Brain (organoid and tissue), 16 donors: ENCODE measurements at places on chromosomes 3 and 15.

DNA sequence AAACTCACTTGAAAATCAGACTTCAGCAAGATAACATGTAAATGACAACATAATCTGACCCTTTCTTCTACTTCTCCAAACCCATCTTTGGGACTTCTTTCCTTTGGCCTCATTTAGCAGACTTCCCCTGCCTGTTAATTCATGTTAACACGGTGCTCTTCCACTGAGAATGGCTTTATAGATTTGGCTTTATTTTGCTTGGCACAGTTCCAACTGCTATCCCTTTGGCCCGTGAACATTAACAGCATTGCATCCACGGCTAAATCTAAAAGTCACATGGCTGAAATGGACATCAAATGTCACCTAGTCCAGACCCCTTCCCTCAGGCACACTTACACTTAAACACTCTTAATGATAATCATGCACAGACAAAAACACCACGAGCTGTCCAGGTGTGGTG, 3.8 kb downstream of the ZMAT3 start:
- DNase-seq: no peak

GRCh38 chr15:78103406-78104118, 11.2 kb downstream of the SH2D7 start:
- DNase-seq: no peak

- DNase-seq: no peak
Observed at GRCh38 chr3:125232401-125232800, 19.9 kb upstream of the SLC12A8 start.

DNA sequence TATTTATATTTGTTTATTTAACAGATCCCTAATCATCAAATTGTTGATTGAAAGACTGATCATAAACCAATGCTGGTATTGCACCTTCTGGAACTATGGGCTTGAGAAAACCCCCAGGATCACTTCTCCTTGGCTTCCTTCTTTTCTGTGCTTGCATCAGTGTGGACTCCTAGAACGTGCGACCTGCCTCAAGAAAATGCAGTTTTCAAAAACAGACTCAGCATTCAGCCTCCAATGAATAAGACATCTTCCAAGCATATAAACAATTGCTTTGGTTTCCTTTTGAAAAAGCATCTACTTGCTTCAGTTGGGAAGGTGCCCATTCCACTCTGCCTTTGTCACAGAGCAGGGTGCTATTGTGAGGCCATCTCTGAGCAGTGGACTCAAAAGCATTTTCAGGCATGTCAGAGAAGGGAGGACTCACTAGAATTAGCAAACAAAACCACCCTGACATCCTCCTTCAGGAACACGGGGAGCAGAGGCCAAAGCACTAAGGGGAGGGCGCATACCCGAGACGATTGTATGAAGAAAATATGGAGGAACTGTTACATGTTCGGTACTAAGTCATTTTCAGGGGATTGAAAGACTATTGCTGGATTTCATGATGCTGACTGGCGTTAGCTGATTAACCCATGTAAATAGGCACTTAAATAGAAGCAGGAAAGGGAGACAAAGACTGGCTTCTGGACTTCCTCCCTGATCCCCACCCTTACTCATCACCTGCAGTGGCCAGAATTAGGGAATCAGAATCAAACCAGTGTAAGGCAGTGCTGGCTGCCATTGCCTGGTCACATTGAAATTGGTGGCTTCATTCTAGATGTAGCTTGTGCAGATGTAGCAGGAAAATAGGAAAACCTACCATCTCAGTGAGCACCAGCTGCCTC, 14.7 kb downstream of the THBS1 start:
- no peak for DNase-seq

DNA sequence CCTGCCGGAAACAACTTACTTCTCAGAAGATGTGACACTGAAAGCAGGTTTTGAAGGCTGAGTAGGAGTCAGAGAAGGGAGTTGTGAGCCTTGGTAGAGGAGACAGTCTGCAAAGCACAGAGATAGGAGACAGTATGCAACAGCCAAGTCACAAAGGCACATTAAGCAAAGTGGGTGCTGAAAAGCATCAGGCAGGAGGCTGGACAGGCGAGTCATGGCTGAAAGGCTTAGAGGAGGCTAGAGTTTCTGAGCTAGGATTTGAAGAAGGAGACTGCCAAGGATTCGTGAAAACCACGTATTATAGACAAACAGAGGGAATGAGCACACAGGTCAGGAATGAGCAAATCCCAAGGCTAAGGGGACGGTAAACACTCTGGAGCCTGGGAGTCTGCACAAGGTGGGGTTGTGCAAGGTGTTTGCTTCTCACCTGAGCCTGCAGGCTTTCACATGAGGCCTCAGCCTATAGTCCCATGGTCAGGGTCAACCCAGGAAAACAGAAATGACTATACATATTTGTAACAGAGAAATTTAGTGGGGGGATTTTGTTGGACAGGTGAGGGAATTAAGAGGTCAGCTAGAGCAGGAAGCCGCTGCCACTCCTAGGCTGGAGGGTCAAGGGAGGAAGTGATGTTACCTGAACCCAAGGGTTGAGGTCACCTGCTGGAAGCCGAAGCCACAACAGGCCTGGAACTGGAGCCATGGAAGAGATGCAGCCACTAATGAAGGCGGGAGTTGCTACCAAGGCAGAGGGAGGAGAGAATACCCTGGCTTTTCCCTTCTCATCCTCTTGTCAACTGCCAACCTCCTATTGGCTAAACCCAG, 23.1 kb upstream of the TRIM71 start:
- no peak for DNase-seq

DNA sequence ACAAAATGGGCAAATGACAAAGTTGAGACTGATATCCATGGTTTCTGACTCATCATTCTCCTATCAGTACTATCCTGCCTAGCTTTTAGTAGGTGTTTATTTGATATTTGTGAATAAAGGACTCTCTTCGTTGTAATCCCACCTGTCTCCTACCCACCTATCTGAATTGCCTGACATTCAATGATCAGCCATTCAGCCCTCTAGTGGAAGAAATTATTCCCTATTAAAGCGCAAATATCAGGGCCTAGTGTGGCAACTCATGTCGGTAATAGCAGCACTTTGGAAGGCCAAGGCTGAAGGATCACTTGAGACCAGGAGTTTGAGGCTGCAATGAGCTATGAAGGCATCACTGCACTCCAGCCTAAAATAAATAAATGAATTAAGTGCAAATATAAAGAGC, 195.7 kb upstream of the SETMAR start:
- DNase-seq: no peak

GRCh38 chr3:195916291-195916690, 7.9 kb upstream of the TNK2 start:
- no peak for DNase-seq

- DNase-seq: no peak
Observed at GRCh38 chr15:75235760-75236729, 22.1 kb upstream of the GOLGA6C start.

- no peak for DNase-seq
Observed at GRCh38 chr15:28025413-28025812, 73.7 kb downstream of the OCA2 start.

DNA sequence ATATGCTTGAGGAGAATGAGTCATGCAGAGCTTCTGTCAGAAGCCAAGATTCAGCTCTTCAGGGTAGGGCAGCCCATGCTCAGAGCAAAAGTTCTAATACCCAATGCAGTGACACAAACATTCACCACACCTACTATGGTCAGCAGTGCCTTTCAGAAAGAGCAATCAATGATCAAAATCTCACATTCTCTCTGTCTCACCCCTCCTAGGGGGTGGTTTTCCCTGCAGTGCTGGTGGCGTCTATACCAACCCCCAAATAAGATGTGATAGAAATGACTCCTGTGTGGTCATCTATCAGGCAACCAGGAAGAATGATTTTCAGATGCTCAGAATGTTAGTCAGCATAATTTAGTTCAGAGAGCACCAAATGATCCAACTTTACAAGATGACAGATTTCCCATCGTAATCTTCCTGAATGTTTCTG, 385.3 kb downstream of the NTRK3 start:
- DNase-seq: no peak

DNA sequence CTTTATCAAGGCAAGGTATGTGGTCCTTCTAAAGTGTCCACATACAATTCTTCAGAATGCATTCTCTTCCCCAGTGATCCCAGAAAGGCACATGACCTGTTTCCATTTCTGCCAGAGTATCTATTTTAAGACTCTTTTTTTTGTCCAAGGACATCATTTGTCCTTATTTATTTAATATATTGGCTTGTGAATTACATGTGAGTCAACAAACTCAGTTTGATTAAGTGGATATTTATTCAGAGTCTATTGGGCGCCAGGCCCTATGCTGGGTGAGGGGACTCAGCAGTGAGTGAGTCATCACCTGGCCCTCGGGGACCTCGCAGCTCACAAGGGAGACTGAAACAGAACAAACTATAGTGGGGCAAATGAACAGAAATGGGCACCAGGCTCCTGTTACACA, 136.8 kb downstream of the SNRK start:
- no peak for DNase-seq

- DNase-seq: no peak
Observed at GRCh38 chr3:124178531-124178930, 186.6 kb upstream of the ROPN1 start.

GRCh38 chr3:169131690-169132464, 531.6 kb downstream of the MECOM start:
- no peak for DNase-seq

- no peak for DNase-seq
Observed at GRCh38 chr15:73629798-73630429, 3.3 kb downstream of the NPTN start.

- peak; percentile 21 for DNase-seq
Observed at GRCh38 chr3:81245043-81245442, 516.4 kb downstream of the GBE1 start.

GRCh38 chr15:67085818-67086636, 20.6 kb downstream of the SMAD3 start:
- DNase-seq: no peak

DNA sequence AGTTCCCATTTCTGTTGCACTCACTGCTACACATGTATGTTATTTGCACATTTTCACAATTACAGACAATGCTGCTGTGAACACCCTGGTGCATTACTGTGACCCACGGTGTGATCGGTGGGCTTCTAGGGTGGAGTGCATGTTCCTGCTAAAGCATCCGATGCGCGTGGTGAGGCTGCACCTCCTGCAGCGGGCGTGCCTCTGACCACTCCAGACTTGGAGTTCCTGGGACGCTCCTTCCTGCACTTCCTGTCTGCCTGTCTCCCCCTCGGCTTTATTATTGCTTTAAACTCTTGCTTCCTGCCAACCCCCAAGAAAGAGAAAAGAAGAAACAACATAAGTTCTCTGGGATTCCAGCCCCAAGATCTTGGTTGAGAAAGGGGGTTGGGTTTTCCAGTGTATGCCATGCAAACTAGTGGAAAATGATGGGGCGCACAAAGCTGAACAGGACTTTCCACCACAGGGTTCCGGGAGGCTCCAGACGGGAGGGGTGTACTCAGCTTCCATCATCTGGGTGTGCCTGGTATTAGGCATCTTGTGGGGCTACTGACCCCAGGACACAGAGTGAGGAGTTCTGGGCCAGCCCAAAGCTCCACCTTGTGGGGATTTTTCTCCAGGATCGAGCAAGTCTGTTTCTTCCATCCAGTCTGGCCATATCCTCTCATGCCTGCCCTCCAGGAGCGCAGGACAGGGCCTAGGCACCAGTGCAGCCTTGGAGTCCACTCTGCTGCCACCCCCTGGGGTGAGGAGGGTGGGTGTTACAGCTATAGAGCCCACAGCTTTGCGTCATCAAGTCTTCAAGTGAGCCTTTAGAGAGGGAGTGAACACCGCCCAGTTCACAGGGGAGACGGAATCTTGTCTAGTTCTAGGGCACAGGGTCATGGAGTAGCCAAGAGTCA, 11.2 kb downstream of the RPL32 start:
- DNase-seq: no peak

- no peak for DNase-seq
Observed at GRCh38 chr3:195906865-195907683, 1.3 kb downstream of the TNK2 start.

GRCh38 chr15:101067660-101068522, 148.7 kb downstream of the LRRK1 start:
- no peak for DNase-seq

DNA sequence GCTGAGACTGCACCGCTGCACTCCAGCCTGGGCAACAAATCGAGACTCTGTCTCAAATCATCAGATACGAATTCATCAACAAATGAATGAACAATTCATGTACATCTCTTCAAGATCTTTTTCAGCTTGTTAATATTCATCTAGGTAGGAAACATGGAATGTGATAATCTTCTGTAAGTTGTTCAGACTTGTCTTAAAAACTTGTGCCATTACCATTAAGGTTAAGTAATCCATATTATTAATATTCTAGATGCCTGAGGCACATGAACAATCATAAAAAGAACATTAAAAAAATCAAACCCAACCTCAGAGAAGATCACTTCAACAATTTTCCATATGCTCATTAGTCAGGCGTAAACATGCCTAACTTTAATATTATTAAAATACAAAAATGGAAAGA, 36.2 kb downstream of the CHSY1 start:
- DNase-seq: no peak

DNA sequence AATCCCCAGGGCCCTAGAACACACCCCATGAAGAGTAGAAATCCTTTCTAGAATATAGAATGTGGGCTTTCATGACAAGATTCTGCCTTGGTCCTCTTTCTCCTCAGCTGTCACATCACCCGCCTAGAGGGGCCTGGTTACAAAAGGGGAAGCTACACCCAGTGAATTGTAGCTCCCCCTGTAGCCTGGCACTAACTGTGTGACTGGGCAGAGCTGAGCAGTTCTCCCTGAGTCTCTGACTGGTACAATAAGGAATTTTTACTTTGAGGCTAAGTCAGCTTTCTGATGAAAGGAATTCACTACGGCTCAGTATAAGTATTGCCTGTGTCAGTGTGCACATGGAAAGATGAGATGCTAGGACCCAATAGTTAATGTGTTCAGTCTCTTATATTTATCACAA, 28.7 kb upstream of the ZNF148 start:
- DNase-seq: peak; percentile 3
